Amniotic epithelial cell (primary cell): ENCODE measurements at places on chromosomes 16 and 17.

DNA sequence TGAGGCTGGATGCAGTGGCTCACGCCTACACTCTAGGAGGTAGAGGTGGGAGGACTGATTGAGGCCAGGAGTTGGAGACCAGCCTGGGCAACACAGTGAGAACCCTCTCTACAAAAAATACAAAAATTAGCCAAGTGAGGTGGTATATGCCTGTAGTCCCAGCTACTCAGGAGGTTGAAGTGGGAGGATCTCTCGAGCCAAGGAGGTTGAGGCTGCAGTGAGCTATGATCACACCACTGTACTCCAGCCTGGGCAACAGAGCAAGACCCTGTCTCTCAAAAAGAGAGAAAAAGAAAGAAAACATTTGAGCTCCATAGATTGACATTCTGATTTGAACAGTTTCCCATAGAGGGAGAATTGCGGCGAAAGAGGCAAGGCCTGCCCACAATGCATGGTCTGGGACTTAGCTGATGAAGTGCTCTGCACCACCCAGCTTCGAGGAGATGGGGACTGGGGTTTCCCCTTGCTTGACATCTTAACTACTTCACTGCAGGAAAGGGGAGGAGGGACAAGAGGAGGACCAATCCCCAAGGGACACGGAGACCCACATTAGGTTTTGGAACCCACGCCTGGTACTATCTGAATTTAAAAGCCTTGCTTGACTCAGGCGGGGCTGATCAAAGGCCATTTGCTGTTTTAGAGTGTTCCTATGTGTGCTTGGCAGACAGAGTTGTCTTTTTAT is 21.7 kb downstream of the MSI2 start:
- DNase-seq, result no peak

DNA sequence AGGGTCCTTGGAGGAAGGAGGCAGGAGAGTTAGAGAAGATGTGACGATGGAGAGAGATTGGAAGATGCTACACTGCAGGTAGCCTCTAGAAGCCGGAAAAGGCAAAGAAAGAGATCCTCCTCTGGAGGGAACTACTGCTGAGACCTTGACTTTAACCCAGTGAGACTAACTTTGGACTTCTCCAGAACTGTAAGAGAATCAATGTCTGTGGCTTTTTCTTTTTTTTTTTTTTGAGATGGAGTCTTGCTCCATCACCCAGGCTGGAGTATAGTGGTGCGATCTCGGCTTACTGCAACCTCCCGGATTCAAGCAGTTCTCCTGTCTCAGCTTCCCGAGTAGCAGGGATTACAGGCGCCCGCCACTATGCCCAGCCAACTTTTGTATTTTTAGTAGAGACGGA is 8.7 kb downstream of the BCL7C start:
- no peak for DNase-seq

GRCh38 chr17:45948881-45949624 is 50.0 kb upstream of the STH start:
- peak; percentile 52 for DNase-seq

- peak; percentile 28 for DNase-seq
Measured at GRCh38 chr17:80512233-80512632, 32.4 kb upstream of the RPTOR start.

DNA sequence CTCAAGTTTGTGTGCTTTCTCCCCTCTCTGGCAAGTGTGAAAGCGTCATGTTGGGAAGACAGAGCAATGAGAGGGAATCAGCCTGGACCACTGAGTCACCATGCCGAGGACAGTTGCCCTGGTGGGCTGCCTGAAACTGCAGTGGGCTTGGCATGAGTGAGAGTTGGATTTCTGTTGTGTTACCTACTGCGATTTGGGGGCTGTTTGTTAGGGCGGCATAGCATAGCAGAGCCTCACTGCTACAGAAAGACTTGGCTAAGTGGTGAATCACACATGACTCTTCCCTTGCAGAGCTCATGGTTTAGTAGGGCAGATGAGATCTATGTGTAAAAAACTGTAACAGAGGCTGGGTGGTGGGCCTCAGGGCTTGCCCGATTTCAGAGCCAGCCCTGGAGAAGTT is 324.6 kb downstream of the C16orf95 start:
- no peak for DNase-seq

GRCh38 chr17:67559381-67559966 is 158.3 kb upstream of the NOL11 start:
- DNase-seq, result no peak

DNA sequence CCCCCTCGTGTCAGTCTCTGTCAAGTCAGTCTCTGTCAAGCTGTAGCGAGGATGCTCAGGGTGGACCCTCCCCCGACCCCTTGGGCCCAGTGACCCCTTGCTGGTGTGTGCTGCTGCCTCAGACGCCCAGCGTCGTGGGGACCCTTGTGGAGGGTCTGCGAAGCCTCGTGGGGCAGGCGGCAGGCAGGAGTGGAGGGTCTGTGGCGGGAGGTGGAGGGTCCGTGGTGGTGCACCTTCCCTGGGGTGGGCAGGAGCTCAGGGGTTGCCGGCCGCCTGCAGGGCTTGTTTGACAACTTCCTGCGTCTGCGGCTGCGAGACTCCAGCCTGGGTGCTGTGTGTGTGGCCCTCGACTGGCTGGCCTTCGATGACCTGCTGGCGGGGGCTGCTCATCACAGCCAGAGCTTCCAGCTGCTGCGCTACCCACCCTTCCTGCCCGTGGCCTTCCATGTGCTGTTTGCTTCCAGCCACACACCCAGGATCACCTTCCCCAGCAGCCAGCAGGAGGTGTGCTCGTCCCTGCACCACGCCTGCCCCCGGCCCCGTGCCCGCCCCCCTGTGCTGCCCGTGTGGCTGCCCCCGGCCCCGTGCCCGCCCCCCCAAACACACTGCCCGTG is 5.6 kb downstream of the GNG13 start:
- no peak for DNase-seq

GRCh38 chr16:11619327-11619851 is 32.7 kb upstream of the LITAF start:
- no peak for DNase-seq

DNA sequence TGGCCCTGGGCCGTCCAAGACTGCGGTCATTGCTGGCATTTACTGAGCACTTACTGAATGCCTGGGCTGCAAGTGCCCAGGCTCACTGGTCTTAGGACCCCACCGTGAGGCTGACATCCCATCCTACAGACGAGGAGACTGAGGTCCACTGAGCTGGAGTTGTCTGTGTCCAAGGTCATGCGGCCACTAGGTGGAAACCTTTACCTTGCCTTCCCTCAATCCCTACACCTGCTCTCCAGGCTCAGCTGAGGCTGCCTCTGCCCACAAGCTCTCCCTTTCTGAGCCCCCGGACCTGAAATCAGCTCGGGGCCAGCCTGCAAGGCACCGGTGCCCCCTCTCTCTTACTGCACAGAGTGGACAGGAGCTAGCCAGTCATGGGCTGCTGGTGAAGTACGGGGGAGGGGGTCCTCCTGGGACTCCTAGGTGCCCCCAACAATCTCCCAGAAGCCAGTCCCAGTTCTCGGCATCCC is 1.5 kb downstream of the CASKIN1 start:
- DNase-seq, result peak; percentile 49
